ENCODE measurements at places on chromosomes 7 and 10.

DNA sequence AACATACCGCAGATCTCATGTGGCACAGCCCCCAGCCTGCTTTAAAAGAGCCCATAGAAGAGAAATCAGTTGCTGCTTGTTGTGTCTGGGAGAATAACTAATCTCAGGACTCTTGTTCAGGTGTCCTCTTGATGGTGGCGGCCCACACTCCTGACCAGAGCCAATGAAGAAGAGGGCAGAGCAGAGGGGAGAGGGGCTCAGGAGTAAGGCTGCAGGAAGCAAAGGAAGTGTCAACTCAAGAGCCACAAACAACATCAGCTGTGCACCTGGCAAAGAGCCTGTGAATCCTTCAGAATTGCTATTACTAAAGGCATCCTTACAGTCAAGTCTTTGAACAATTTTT lies 59.8 kb upstream of the PTN start:
- no peak for DNase-seq

- DNase-seq: no peak
Observed at GRCh38 chr10:113613427-113613826, 50.4 kb downstream of the NRAP start.

DNA sequence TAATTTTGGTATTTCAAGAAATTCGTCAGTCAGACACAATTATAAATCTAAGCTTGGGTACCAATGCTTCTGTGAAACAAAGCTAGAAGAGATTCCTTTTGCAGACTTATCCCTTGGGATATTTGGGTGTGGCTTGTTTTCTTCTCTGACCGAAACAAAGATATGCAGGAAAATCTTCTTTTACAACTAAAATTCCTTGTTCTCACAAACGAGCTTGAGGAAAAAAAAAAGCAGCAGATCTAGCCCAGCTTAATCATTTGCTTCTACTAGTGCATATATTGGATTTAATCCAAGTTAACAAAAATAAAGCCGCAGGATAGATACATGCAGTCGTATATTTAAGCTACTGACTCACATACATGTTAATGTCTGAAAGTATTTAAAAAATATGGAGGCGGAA lies 104.2 kb downstream of the PRTFDC1 start:
- DNase-seq: no peak

GRCh38 chr7:45225948-45226335 lies 68.4 kb downstream of the RAMP3 start:
- DNase-seq: no peak

- no peak for DNase-seq
Observed at GRCh38 chr10:58444321-58444720, 59.1 kb downstream of the TFAM start.

DNA sequence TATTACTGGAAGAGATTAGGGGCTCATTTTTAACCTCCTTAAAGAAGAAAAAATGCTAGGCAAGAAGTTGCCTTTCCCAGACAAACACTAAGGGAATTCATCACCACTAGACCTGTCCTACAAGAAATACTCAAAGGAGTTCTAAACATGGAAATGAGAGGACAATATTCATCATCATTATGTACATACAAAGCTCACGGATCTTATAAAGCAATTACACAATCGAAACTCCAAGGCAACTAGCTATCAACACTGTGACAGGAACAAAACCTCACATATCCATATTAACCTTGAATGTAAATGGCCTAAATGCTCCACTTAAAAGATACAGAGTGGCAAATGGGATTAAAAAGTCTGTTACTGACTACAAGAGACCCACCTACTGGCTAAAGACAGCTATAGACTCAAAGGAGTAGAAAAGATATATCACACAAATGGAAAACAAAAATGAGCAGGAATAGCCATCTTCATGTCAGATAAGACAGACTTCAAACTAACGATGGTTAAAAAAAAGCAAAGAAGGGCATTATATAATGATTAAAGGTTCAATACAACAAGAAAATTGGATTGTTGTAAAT lies 246.6 kb downstream of the ADRA2A start:
- DNase-seq: no peak
